CD4-positive, alpha-beta T cell (primary cell): ENCODE measurements at places on chromosomes 1 and 21. TPM values are rescaled to one million over a fixed set of nuclear protein-coding genes. Genes with fewer than 3 reads are reported as not detected.

DNA sequence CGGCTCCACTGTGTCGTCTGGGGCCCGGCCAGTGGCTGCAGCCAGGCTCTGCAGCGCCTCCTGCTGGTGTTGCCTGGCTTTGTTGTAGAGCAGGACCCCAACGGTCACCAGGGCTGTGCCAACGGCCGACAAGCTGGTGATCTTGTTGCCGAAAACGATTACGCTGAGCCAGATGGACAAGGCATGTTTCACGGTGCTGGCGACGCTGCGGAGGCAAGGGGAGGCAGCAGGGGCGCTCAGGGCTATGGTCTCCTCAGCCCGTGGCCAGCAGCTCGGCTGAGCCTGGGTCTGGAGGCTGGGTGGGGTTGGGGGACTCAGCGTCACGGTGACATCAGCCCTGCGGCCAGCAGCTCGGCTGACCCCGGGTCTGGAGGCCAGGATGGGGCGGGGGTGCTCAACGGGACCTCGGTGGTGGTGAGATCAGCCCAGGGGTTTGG lies 7.0 kb upstream of the CDK11B start:
- H3K27ac ChIP-seq, result no peak overlapping the region
- no peak overlapping the region for H3K4me3 ChIP-seq
- H3K36me3 ChIP-seq, result peaks cover 42% of the 10 kb centered on the region
- no peak for DNase-seq

OLIG2 gene
- not detected for total RNA-seq

DNA sequence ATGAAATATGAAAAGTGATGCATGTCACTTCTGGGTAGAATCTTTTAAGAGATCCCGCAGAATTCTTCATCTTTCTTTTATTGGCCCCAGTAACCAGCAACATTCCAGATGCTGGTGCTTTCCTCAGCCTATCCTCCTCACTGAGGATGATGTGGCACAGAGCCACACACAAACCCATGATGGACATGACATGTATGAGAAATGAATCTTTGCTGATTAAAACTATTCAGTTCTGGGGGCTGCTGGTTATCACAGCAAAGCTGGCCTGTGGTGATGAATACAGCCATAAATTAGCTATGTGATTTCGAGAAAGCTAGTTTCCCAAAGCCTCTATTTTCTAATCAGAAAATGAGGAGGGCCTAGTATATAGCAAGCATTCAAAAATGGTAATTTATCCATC lies 8.3 kb upstream of the ERICH3 start:
- H3K27me3 ChIP-seq, result peaks cover 4% of the 10 kb centered on the region
- no peak overlapping the region for H3K27ac ChIP-seq
- no peaks in the 10 kb centered on the region for H3K36me3 ChIP-seq
- no peaks in the 10 kb centered on the region for H3K4me1 ChIP-seq

- peaks cover 41% of the 10 kb centered on the region for H3K4me1 ChIP-seq
- DNase-seq, result no peak
- H3K27ac ChIP-seq, result no peak overlapping the region
Observed at GRCh38 chr1:153647346-153647714, 11.2 kb upstream of the SNAPIN start.

LPAR3 gene
- total RNA-seq, result 0.25 TPM

GRCh38 chr1:151799179-151800022 lies 5.8 kb downstream of the LINGO4 start:
- no peaks in the 10 kb centered on the region for H3K27me3 ChIP-seq
- H3K27ac ChIP-seq, result no peak overlapping the region
- DNase-seq, result no peak
